ENCODE measurements at places on chromosomes 13 and 19. TPM values are rescaled to one million over a fixed set of nuclear protein-coding genes. Genes with fewer than 3 reads are reported as not detected.

The FBXO27 gene
- total RNA-seq: not detected

The JAK3 gene
- total RNA-seq: 122 TPM

The LRFN3 gene
- 11.4 TPM for total RNA-seq

The CYP2F1 gene
- not detected for total RNA-seq

The RAD23A gene
- 125 TPM for total RNA-seq

The RASIP1 gene
- 0.25 TPM for total RNA-seq

The WDFY2 gene
- total RNA-seq: 23.5 TPM

The VSTM1 gene
- not detected for total RNA-seq

The PABPC3 gene
- 1.1 TPM for total RNA-seq

The RETN gene
- total RNA-seq: not detected

The URAD gene
- total RNA-seq: not detected

GRCh38 chr13:100533588-100534041 lies 55.0 kb downstream of the GGACT start:
- H3K27ac ChIP-seq: no peak overlapping the region
- peaks cover 19% of the 10 kb centered on the region for H3K4me1 ChIP-seq
- no peak overlapping the region for H3K4me3 ChIP-seq
- no peaks in the 10 kb centered on the region for H3K27me3 ChIP-seq

DNA sequence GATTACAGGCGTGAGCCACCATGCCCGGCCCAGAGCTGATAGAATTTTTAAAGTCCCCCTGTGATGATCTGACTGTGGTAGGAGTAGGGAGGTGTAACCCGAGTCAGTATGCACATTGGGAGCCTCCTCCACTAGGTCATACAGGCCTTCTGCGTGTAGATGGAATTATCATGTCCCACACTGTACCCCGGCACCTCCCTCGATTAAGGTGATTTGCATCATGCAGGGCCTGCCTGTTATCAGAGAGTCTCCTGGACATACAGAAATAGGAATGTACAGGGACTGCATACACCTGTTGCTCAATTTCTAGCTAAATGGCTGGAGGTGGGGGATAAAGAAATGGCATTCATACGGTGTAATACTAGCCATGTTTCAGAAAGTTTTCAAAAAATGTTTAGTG lies 922 bp upstream of the ERVK3-1 start:
- peak overlapping the region; percentile 100 for H3K4me3 ChIP-seq
- H3K4me1 ChIP-seq: peaks cover 22% of the 10 kb centered on the region
- no peak for DNase-seq
- no peaks in the 10 kb centered on the region for H3K36me3 ChIP-seq
- H3K27me3 ChIP-seq: no peaks in the 10 kb centered on the region
- H3K27ac ChIP-seq: peak overlapping the region; percentile 99

GRCh38 chr13:85541476-85541875 lies 257.7 kb downstream of the SLITRK6 start:
- H3K27me3 ChIP-seq: no peaks in the 10 kb centered on the region
- peaks cover 13% of the 10 kb centered on the region for H3K4me1 ChIP-seq
- DNase-seq: no peak
- no peak overlapping the region for H3K4me3 ChIP-seq

DNA sequence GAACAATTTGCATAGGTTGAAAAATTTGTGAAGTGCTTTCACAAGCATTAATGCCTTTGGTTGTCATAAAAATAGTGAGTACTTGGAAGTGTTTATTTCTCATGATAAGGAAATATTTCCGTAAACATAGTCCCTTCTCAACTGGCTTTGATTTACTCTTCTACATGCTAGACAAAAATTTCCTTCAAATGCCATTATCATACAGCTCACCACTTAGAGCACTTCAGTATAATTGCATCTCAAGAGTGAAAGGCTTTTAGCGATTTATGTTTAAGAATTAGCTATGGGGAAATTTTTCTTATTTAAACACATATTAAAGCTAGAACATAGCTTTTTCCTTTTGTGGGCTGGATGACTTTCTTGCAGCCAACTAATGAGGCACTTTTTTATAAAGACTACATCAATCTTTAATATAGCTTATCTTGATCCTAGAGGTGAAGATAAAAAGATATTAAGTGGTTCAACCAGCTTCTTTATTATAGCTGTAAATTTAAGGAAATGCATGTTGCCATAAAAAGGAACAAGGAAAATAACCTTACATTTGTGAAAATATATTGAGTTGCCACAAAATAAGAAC lies 656.8 kb downstream of the SLITRK6 start:
- no peaks in the 10 kb centered on the region for H3K27me3 ChIP-seq
- no peak for DNase-seq
- H3K4me1 ChIP-seq: no peaks in the 10 kb centered on the region
- H3K27ac ChIP-seq: no peak overlapping the region
- H3K4me3 ChIP-seq: no peak overlapping the region
- H3K36me3 ChIP-seq: no peaks in the 10 kb centered on the region

- peaks cover 9% of the 10 kb centered on the region for H3K4me1 ChIP-seq
- no peak overlapping the region for H3K4me3 ChIP-seq
- no peaks in the 10 kb centered on the region for H3K36me3 ChIP-seq
- H3K27me3 ChIP-seq: peaks cover 42% of the 10 kb centered on the region
- DNase-seq: no peak
Observed at GRCh38 chr13:110811008-110811720, 97.7 kb downstream of the ING1 start.

GRCh38 chr19:3387645-3388589 lies 21.5 kb downstream of the NFIC start:
- H3K27me3 ChIP-seq: no peaks in the 10 kb centered on the region
- H3K4me1 ChIP-seq: peaks cover 17% of the 10 kb centered on the region
- DNase-seq: no peak
- H3K27ac ChIP-seq: no peak overlapping the region
- H3K36me3 ChIP-seq: peaks cover 4% of the 10 kb centered on the region

DNA sequence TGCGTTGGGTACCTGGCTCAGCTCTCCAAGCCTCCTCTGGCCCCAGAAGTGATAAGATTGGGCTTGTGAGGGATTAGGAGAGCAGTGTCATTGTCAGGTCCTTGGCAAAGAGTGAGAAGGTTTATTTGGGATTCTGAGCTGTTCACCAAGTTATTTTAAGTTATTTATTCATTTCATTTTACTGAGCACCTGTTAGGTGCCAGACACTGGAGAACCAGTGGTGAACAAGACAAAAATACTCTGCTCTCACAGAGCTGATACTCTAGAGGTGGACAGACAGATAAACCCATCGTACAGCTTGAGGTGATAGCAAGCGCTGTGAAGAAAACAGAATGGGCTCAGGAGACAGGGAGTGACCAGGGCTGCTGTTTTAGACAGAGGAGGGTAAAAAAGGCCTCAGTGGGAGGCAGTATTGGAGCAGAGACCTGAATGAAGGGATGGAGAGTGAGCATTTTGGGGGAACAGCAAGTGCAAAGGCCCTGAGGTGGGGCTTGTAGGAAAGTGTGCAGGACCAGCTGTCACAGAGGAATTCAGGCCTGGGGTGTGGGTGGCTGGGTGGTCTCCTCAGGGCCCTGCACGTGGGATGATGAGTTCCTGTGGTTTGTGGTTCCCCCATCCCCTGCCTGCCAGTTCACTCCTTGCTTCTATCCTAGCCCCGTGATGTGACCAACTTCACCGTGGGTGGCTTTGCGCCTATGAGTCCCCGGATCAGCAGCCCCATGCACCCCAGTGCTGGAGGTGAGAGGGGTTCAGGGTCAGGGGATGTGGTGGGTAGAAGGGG lies 8.7 kb upstream of the TIMM50 start:
- H3K4me1 ChIP-seq: peaks cover 6% of the 10 kb centered on the region
- H3K27ac ChIP-seq: no peak overlapping the region
- H3K27me3 ChIP-seq: no peaks in the 10 kb centered on the region
- peaks cover 79% of the 10 kb centered on the region for H3K36me3 ChIP-seq
- DNase-seq: no peak

GRCh38 chr13:30615866-30616541 lies 1.7 kb upstream of the USPL1 start:
- no peak overlapping the region for H3K4me3 ChIP-seq
- no peaks in the 10 kb centered on the region for H3K36me3 ChIP-seq
- peaks cover 31% of the 10 kb centered on the region for H3K4me1 ChIP-seq
- DNase-seq: no peak
- no peak overlapping the region for H3K27ac ChIP-seq
- H3K27me3 ChIP-seq: no peaks in the 10 kb centered on the region

GRCh38 chr19:33416307-33417215 lies 43.1 kb downstream of the CEBPG start:
- DNase-seq: peak; percentile 51
- H3K27me3 ChIP-seq: no peaks in the 10 kb centered on the region
- no peaks in the 10 kb centered on the region for H3K36me3 ChIP-seq
- H3K4me3 ChIP-seq: peak overlapping the region; percentile 60

GRCh38 chr19:46355234-46356148 lies 8.6 kb downstream of the PPP5C start:
- H3K36me3 ChIP-seq: peaks cover 5% of the 10 kb centered on the region
- no peak for DNase-seq
- peaks cover 73% of the 10 kb centered on the region for H3K4me1 ChIP-seq
- no peak overlapping the region for H3K4me3 ChIP-seq
- H3K27ac ChIP-seq: no peak overlapping the region

DNA sequence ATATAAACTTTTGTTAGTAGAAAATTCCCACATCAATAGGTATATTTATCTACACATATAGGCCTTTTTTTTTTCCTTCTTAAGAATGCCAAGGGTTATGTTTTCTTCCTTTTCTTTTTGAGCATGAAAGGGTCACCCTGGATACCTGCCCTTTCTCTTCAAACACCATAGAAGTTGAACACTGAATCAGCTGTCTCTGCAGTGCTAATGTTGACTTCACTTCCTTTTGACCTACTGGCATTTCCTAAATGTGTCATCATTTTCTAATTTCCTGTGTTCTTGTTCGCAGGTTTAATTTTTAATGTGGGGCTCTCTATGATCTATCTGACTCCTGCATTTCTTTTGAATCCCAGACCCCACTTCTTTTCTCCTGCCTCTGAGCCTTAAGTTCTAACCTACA lies 532.0 kb downstream of the GPC6 start:
- H3K27ac ChIP-seq: no peak overlapping the region
- no peaks in the 10 kb centered on the region for H3K4me1 ChIP-seq
- no peaks in the 10 kb centered on the region for H3K27me3 ChIP-seq
- H3K4me3 ChIP-seq: no peak overlapping the region
- H3K36me3 ChIP-seq: no peaks in the 10 kb centered on the region

- H3K4me3 ChIP-seq: no peak overlapping the region
- DNase-seq: no peak
- no peaks in the 10 kb centered on the region for H3K36me3 ChIP-seq
- H3K27ac ChIP-seq: no peak overlapping the region
Observed at GRCh38 chr13:32135655-32136054, 104.1 kb downstream of the FRY start.

GRCh38 chr13:95059306-95059705 lies 241.9 kb downstream of the ABCC4 start:
- no peaks in the 10 kb centered on the region for H3K4me1 ChIP-seq
- H3K27me3 ChIP-seq: no peaks in the 10 kb centered on the region
- no peak overlapping the region for H3K4me3 ChIP-seq
- no peak overlapping the region for H3K27ac ChIP-seq
- H3K36me3 ChIP-seq: peaks cover 41% of the 10 kb centered on the region

DNA sequence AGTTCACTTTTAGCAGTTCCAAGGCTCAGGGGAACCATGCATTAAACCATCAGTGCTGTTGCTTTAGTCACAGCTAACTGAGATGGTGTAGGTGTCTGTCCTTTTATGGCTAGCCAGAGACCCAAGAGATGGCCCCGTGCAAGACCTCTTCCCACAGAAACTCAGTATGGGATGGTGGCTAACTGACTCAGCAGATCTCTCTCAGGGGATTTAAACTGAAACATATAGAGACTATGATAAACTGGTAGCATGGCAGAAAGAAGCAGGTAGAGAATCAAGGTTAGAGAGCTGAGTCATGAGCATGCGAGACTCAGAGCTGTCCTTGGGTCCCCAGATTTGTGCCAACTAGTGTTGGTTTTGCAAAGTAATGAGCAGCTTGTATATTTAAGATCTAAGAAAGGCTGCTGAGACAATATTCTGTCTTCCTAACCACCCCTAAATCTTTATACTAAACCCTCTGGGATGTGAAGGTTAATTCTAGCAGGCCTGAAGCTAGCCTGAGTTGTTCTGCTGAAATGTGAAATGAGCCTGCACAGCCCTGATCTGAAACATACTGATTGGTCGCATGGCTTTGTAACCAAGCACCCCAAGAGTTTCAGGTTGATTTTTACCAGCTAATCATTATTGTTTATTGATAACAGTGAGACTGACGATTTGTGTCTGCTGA lies 6.5 kb upstream of the SCEL start:
- H3K27me3 ChIP-seq: no peaks in the 10 kb centered on the region
- no peak for DNase-seq
- no peaks in the 10 kb centered on the region for H3K36me3 ChIP-seq
- H3K4me3 ChIP-seq: no peak overlapping the region

GRCh38 chr13:50080203-50080910 lies 65.1 kb downstream of the KCNRG start:
- peaks cover 26% of the 10 kb centered on the region for H3K4me1 ChIP-seq
- peaks cover 35% of the 10 kb centered on the region for H3K27me3 ChIP-seq
- H3K36me3 ChIP-seq: peaks cover 5% of the 10 kb centered on the region
- peak overlapping the region; percentile 96 for H3K4me3 ChIP-seq
- DNase-seq: no peak
- peak overlapping the region; percentile 96 for H3K27ac ChIP-seq

GRCh38 chr13:106919133-106919532 lies 351.2 kb upstream of the ARGLU1 start:
- no peak for DNase-seq
- H3K36me3 ChIP-seq: no peaks in the 10 kb centered on the region
- H3K4me3 ChIP-seq: no peak overlapping the region
- H3K27ac ChIP-seq: no peak overlapping the region
- H3K4me1 ChIP-seq: peaks cover 4% of the 10 kb centered on the region

DNA sequence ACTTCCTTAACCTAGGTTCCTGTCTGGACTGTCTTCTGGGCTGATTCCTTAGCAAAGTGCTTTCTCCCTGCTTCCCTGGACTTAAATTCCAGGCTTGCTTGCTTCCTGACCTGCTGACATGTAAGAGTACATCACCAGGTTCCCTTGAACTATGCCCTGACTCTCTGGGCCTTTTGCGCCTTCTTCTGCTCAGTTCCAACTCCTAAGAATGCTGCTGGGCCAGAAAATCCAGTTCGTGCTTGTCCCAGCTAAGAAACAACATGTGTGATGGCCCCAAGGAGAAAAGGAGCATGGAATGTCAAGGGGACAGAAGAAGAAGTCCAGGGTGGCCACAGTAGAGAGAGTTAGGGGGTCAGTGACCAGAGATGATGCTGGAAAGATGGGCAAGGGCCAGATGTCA lies 42.6 kb upstream of the MBNL2 start:
- no peak for DNase-seq
- no peaks in the 10 kb centered on the region for H3K4me1 ChIP-seq
- H3K36me3 ChIP-seq: peaks cover 9% of the 10 kb centered on the region
- no peak overlapping the region for H3K4me3 ChIP-seq

GRCh38 chr13:36345438-36346221 lies 564 bp downstream of the SPART start:
- H3K4me1 ChIP-seq: peaks cover 37% of the 10 kb centered on the region
- H3K4me3 ChIP-seq: peak overlapping the region; percentile 98
- peak; percentile 57 for DNase-seq
- peak overlapping the region; percentile 97 for H3K27ac ChIP-seq
- no peaks in the 10 kb centered on the region for H3K27me3 ChIP-seq

DNA sequence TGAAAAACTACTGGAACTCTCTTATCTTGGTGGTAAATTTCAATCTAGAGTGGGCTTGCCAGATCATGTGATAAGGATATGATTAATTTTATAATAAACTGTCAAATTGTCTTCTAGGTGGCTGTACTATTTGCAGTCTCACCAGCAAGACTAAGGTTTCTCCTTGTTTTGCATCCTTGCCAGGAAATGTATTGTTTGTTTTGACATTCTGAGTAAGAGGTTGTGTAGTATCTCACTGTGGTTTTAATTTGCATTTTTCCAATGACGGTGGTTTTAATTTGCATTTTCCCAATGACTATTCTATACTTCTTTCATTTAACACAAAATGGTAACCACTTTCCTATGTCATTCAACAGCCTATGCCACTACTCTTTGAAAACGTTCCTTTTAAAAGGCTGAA lies 2.0 kb downstream of the CAB39L start:
- no peak overlapping the region for H3K4me3 ChIP-seq
- peaks cover 34% of the 10 kb centered on the region for H3K4me1 ChIP-seq
- H3K27ac ChIP-seq: no peak overlapping the region
- no peak for DNase-seq
- no peaks in the 10 kb centered on the region for H3K36me3 ChIP-seq
